ENCODE measurements at places on chromosomes 7 and 10.

DNA sequence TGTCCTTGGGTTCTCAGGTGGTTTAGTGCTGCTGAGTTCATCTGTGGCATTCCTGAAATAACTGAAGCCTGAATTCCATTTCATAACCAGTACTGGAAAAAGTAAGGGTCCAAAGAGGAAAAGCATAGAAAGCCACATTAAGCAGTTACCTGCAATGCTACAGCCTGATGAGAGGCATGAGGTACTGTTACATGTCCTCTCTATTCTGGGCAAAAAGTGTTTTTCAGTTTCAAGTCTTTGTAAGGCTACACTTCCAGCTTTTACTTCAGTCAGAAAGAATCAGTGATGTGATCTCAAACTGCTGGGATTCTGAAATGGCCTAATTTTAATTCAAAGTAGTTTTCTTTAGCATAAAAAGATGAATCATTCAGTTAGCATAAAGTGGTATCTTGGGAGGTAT is 369.5 kb downstream of the PHF14 start:
- H3K36me3 ChIP-seq: no peaks in the 10 kb centered on the region
- no peaks in the 10 kb centered on the region for H3K4me1 ChIP-seq
- no peak for DNase-seq
- no peaks in the 10 kb centered on the region for H3K27me3 ChIP-seq
- H3K27ac ChIP-seq: no peak overlapping the region

DNA sequence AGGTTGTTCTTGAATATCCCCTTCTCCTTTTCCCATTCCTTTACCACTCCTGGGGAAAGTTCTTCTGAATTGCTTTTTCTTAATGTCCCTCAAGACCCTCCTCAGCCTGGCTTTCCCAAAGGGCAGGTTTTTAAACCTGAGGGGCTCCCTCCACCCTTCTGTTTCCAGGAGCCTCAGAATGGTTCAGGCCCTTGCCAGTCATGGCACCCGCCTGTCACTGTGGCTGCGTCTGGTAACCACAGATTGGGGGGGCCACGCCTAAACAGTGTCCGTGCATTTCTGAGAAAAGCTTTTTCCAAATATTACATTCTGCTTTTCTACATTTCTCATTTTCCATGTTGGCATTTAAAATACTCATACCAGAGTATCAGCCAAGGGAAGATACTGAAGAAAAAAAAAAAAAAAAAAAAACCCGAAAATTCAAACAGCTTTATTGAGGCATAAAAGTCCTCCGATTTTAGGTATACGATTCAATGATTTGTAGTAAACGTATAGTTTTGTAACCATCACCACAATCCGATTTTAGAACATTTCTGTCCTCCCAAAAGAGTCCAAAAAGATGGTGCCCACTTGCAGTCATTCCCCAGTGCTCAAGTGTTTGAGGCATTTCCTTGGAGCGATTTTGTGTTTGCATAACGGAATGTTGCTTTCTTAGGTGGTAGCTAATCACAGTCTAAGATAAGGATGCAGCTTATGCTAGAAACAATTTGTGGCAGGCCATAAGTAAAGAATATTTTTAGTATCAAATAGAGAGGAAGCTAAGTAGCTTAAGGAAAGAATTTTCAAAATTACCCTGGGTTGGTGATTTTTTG is 22.1 kb downstream of the HKDC1 start:
- no peak for DNase-seq
- no peak overlapping the region for H3K27ac ChIP-seq
- H3K27me3 ChIP-seq: no peaks in the 10 kb centered on the region
- no peak overlapping the region for H3K4me3 ChIP-seq

DNA sequence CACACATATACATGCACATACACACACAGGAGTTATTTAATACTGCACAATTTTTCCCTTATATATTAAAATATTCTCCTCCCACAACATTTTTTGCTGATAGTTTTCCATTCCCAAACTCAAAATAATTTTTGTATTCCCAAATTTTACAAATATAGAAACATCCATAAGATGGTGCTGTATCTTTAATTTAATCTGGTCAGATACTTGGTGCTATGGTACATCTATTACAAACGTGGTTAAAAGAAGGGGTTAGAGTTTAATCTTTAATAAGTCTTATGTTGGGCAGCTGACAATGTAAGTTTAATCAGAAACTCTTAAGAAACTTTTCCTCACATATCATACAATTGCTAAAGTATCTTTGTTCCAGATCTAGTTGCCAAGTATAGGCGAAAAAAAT is 10.2 kb upstream of the CADPS2 start:
- no peak for DNase-seq
- no peak overlapping the region for H3K27ac ChIP-seq
- H3K36me3 ChIP-seq: no peaks in the 10 kb centered on the region
- no peaks in the 10 kb centered on the region for H3K4me1 ChIP-seq
- no peaks in the 10 kb centered on the region for H3K27me3 ChIP-seq

DNA sequence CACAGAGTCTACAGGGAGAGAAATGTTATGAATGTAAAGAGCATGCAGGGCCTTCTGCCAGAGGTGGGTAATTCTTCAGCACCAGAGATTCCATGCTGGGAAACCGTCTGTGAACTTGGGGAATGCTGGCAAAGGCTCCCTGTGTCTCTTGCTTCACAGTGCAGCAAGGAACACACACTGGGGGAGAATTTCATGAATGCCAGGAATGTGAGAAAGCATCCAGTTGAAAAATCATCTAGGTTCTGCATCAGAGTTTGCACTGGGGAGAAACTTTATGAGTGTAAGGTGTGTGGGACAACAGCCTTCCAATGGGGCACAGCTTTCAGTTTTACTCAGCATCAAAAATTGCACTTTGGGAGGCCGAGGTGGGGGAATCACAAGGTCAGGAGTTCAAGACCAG is 224.3 kb upstream of the IGFBP3 start:
- peak; percentile 78 for DNase-seq
- H3K27ac ChIP-seq: no peak overlapping the region
- H3K27me3 ChIP-seq: no peaks in the 10 kb centered on the region
- H3K4me1 ChIP-seq: peaks cover 9% of the 10 kb centered on the region

GRCh38 chr7:106094780-106095179 is 17.3 kb downstream of the SYPL1 start:
- H3K27ac ChIP-seq: no peak overlapping the region
- DNase-seq: no peak
- H3K4me1 ChIP-seq: no peaks in the 10 kb centered on the region

GRCh38 chr7:87564296-87564963 is 36.3 kb downstream of the ABCB1 start:
- no peaks in the 10 kb centered on the region for H3K27me3 ChIP-seq
- no peak for DNase-seq
- no peaks in the 10 kb centered on the region for H3K4me1 ChIP-seq
- no peak overlapping the region for H3K4me3 ChIP-seq
- H3K27ac ChIP-seq: no peak overlapping the region
- no peaks in the 10 kb centered on the region for H3K36me3 ChIP-seq

Data from muscle of leg (tissue), 16 donors.